Heart left ventricle (tissue), 16 donors: ENCODE measurements at places on chromosomes 2 and 18.

DNA sequence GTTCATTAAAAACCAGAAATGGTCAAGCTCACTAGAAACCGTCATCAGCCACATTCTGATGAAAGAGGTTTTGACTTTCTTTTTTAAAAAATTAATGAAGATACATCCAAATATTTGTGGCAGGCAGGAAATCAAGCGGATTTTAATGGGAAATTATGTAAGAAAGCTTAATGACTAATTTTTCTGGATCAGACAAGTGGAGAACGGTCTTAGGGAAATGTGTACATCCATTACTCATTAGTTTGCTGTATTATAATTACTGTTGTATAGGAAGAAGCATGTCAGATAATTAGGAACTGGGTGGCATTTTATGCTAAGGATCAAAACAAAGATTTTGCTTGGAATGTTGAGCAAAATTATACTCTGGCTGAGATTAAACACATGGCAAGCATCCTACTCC is 39.4 kb downstream of the AGAP1 start:
- no peak for DNase-seq

GRCh38 chr2:142944264-142944663 is 66.8 kb downstream of the KYNU start:
- no peak for DNase-seq

- no peak for DNase-seq
These were observed 83.2 kb downstream of the CD8B2 start for GRCh38 chr2:106570316-106570715.

- DNase-seq = no peak
These were observed 115.8 kb downstream of the TTC27 start for GRCh38 chr2:32743480-32744236.

GRCh38 chr2:20113986-20114938 is 62.8 kb upstream of the LAPTM4A start:
- no peak for DNase-seq

DNA sequence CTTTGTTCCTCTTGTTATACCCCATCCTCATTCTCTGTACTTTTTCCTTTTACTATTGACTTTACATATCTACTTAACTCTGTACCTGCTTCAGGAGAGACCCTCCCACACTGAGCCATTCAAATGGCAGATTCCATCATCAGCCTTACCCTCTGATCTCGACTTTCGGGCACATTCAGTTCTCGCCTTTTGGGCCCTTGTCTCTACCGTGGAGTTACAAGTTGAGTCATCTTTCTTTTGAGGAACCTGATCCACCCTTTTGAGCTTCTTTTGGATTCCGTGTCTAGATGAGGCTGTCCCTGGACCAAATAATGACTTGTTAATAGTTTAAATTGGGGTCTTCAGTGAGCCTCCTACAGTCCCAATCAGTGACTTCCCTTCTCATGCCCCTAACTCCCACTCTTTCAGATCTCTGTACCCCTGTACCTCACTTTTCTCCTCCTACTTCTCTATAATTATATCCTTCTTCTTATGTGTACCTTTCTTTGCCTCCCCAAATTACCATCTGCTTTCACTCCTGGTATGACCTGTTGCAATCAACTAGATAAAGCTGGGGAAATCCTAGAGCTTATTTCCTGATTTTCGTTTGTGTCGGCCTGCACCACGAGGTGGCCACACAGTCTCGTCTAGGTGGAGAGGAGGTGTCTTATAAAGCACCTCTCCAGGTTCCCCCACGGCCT is 17.2 kb downstream of the SP110 start:
- DNase-seq = no peak

DNA sequence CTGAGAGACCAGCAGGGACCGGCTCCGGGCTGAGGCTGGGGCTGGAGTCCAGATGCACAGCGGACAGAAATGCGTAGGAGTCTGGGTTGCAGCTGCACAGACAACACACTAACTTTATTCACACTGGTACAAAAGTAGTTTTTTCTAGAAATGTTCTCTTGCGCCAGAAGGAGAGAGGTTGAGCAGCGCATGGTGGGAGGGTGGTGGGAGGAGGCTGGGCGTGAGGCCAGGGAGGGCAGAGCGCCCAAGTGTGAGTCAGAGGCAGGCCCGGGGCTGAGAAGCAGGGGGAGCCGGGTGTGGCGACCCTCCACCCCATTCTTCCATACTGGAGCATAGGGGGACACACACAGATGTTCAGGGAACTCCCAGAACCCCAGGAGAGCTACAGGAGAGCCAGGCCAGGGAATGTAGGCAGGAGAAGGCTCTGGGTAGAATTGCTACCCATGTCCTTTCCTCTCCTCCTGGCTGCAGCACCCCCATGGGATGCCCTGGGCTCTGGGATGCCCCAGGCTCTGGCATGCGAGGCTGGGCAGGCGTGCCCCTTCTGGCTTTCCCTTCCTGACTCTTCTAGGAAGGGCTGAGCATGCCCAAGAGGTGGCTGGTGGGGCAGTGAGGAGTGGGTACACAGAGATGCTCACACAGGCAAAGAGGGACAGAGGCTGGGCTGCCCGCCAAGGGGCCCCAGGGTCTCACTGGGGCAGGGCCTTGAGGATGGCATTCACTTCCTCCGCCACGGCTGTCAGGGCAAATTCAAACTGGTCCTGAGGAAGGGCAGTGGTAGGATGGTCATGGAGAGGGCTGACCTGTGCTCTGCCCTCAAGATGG is 10.6 kb downstream of the DNAJB2 start:
- DNase-seq = no peak

DNA sequence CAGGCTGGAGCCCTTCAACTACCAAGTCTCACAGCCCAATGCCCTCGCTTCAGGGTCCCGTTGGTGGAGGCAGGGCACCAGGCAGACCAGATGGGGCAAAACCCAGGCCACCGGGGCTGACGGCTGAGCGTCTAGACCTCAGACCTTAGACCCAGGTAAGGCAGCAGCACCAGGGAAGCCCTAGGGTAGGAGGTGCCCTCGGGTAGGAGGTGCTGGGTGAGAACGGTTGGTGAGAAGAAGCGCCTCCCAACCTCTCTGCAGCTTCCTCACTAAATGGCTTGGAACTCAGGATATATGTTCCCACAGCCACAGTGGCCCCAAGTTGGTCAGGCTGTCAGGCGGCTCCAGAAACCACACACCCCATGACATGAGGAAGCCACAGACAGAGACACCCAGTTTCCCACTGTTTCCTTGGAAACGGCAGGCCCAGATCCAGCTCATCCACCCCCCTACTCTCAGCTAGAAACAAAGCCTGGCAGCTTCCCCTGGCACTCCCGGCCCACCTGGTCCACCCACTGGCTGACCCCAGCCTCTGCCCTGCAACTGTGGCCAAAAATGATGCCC is 13.1 kb upstream of the MLPH start:
- DNase-seq = peak; percentile 42

DNA sequence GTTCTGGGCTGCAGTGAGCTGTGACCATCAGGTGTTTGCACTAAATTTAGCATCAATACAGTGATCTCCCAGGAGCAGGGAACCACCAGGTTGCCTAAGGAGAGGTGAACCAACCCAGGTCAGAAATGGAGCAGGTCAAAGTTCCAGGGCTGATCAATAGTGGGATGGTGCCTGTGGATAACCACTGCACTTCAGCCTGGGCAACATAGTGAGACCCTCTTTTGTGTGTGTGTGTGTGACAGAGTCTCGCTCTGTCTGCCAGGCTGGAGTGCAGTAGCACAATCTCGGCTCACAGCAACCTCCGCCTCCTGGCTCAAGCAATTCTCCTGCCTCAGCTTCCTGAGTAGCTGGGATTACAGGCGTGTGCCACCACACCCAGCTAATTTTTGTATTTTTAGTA is 163.7 kb upstream of the SERTAD2 start:
- no peak for DNase-seq

DNA sequence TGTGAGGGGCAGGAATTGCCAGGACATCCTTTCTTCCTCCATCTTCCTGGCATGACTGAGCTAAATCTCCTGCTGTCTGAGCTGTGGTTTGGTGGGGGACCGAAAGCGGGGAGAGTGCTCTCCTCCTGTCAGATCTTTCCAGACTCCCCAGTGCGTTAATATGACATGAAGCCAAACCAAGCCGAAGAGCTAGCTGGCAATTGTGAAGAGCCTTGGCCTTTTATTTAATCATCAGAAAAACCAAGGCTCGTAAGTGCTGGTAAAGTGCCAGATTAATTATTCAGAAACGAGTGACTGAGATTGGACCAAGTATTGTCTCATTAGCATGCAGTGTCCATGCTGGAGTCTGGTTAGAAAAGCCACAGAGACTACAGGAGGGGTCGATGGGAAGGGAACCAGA is 14.5 kb upstream of the LRPPRC start:
- no peak for DNase-seq

- no peak for DNase-seq
These were observed 8.8 kb upstream of the EXOC6B start for GRCh38 chr2:72834596-72834995.

- DNase-seq = no peak
These were observed 214.2 kb downstream of the MTX2 start for GRCh38 chr2:176483476-176483875.

DNA sequence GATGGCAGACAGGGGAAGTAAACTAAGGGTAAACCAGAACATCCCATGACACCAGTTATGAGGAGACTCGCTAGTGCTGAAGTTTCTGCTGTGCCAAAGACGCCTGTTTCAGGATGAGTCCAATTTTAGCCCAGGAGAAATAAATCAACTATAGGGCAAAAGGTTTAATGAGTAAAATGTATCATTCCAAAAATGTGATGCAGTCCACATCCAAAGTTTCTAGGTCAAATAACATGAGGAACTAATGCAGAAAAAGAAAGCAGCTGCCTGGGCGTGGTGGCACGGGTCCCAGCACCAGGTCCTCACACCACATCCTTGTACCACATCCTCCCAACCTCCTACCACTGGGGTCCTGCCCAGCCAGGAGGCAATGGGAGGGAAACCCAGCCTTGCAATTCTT is 126.9 kb upstream of the CTAGE1 start:
- DNase-seq = no peak

DNA sequence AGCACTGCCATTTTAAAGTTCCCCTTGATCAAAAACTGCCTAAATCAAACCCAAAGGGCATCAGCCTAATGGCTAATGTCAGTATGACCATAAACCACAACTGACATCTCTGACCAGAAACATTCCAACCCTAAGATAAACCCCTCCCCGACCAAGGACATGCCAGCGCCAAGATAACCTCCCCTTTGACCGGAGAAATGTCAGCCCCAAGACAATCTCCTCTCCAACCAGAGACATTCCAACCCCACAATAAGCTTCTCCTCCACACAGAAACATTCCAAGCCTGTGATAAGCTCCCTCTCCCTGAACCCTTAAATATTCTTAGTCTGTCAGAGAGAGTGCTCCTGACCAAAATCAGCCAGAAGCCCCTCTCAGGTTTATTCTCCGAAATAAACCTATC is 188.3 kb upstream of the MSH6 start:
- DNase-seq = no peak

- DNase-seq = no peak
These were observed 125.9 kb downstream of the ARHGAP15 start for GRCh38 chr2:143255086-143255485.

- no peak for DNase-seq
These were observed 239.7 kb upstream of the FBXO11 start for GRCh38 chr2:48145845-48146452.

DNA sequence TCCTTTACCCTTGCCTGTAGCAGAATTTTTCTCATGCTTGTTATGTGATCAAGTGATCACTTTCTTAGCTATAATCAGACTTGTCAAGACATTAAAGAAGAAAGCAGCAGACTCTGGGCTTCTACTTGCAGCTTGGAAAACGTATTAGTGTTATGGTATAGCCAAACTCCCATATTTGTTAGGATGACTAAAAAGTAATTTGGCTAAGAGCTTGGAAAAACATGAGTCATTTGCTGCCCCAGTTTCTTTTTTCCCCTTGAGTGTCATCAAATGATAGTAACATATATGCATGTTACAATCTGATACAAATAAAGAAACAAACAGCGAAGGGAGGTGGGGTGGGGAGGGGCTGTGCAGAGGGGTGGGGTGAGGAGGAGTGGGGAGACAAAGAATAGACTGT is 155.5 kb downstream of the IKZF2 start:
- DNase-seq = no peak
